ENCODE measurements at places on chromosomes 16 and 17.

GRCh38 chr17:57097832-57098421 lies 12.9 kb downstream of the AKAP1 start:
- no peak for DNase-seq

- no peak for DNase-seq
Measured at GRCh38 chr17:78442648-78443218, 64.3 kb downstream of the PGS1 start.

DNA sequence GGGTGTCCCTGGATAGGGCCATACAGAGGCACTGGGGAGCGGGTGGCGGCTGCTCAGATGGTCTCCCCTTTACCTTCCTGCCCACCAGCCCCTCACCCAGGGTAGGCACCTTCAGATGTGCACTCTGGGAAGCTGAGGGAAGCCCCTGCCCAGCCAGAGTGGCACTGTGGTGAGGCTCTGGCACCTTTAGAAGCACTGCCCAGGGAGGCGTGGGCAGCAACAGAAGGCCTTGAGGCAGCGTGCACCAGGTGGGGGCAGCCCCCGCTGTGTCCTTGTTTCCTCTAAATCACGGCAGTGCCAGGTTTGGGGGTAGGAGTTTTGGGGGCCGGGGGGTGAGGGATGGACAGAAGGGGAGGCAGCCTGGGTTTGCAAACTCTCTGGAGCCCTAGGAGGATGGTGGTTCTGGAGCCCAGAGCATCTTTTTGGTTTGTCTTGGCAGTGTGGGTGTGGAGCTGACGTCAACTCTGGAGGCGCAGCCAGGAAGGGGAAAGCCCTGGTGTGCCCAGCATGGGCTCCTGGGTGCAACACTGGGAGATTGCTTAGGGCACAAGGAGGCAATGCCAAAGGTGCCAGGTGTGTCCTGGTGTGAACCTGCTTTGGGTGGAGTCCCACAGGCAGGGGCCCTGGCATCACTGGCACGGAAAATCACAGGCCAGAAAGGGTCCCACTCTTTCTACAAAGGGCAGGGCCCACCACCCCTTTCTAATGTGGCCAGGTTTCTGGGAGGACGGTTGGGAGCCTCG lies 23.1 kb upstream of the CDC42EP4 start:
- peak; percentile 78 for DNase-seq

DNA sequence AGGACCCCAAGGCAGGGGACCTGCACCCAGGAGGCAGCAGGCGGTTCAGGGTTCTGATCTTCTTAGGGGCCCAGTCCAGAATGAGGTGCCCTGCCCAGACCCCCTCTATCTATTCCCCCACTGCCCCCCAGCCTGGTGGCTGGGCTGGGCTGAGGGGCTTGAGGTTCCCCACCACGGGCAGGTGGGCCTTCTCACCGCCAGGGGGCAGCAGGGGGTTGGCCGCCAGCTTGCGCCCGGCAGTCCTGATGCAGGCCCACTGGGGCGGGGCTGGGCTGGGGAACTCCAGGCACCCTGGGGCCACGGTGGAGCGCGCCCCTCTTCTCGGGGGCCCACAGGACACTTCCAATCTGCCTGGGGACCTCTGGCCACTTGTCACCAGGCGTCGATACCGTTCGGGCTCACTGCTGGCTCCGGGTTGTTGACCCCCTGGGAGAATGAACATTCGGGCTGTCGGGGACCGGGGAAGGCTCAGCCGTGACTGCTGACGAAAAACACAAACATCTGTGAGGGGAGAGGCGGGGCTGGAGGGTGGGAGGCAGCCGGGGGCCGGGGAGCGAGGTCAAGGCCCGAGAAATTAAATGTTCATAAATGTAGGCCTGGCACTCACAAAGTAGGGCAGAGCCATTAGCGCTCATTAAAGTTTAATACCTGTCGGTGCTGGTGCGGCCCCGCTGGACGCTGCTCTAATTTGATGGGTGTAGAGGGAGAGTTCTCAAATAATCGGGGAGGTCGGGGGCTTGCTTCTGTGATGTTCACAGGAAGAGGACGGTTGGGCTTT lies 219.3 kb upstream of the GSE1 start:
- no peak for DNase-seq

DNA sequence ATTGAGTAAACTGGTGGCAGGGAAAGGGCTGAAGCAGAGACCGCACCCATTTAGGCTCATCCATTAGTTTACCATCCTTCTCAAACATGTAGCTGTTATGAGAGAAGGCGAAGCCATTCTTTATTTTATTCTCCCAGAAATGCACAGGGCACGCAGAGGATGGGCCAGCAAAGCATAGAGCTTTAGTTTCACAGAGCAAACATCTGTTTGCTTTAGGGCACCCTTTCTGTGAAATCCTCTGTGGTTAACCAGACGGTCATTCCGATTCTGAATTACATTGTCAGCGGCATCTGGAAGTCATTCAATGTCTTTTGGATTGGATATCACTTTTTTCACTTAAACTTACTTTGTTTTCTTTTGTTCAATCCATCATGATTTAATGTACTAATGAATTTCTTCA lies 96.0 kb downstream of the TOX3 start:
- no peak for DNase-seq

GRCh38 chr17:13337864-13338371 lies 263.8 kb downstream of the HS3ST3A1 start:
- DNase-seq, result no peak
